ENCODE measurements at places on chromosomes 6 and 20.
A peak's percentile ranks its signal among the peaks of the same experiment; 100 is the strongest.

DNA sequence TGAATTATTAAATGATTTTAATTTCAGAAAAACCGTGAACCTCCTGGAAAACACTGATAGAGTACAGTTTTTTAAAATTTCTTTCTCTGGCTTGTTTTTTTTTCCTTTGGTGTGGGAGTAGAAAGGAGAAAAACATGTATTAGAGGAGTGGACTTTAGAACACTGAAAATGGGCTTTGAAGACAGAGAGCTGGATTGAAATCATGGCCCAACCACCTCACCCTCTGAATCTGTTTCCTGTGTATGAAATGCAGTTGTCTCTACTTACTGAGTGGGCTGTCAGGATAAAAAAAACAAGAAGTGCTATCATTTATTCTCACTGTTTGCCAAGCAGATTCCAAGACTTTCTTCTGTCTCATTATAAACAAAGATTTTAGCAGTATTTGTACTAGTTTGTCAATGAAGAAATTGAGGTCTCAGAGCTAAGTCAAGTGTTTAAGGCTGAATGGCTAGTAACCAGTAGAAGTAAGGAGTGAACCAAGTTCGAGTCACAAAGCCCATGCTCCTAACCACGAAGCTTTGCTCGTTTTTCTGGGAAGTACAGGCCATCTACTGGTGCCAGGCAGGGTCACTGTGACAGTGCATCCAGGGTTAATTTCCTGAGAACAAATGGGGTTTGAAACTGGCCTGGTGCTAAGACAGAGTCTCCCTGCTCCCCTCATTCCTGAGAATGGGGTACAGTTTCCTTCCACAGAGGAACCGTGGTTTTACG is 256.4 kb downstream of the TMEM242 start:
- DNase-seq, result no peak

GRCh38 chr20:4066551-4066950 is 51.2 kb upstream of the RNF24 start:
- DNase-seq, result no peak

DNA sequence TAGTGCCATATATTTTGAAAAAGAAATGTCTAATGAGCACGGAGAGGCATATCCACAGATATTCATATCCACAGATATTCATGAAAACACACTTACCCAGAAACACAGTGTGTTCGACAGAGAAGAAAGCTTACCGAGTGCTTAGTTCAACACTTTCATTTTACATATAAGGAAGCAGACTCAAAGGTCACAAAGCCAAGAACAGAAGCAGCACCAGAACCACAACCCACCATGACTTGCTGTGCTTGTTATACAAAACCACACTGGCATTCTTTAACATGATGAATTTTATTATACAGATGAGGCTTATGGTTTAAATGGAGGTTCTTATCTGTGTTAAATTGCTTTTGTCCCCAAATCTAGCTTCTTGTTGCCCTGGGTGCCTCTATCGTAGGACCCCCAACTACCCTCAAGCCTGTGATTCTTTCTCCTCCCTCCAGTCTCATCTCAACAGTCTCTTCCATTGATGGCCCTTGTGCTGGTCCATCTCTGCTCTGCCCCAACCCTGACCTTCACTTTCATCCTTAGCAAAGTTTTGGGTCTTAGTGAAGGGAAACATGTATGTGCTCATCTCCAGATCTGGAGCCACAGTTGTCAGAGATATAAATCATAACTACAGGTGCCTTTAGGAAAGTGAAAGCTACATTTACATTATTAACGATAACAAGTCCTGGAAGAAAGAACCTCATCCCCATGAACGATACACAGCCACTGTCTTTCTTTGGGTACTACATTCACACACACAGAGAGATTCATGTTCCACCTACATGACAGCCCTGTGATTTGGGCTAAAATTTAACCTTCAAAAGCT is 40.0 kb downstream of the SF3B5 start:
- DNase-seq, result peak; percentile 63

GRCh38 chr6:123838505-123839234 is 35.0 kb downstream of the NKAIN2 start:
- no peak for DNase-seq

DNA sequence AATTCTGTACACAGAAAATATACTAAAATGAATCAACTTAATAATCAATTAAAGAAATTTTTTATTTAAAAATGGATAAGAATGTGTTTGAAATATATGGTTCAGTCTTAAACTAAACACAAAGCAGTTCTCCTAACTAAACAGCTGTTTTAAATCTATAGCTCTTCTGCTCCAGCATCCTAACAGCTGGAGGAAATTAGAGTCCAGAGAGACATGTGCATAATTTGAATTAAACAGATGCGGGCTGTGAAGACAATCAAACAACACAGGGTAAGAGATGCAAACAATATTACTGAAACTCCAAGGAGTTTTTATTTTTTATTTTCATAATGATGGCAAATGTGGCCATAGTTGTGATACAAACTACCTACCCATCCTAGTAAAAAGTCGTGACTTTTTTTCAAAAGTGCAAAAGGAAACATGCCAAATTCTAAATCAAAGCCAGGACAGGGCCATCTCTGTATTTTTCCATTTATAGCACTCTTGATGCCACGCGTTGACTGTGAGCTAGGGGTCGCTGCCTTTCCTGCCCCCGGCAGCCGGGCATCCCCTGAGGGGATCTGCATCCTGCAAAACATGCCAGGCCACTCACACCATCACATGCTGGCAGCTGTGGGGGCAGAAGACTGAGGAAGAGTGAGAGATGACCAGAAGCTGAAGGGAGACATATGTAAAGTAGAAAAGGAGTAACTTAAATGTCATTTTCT is 310.6 kb downstream of the PRKN start:
- no peak for DNase-seq

DNA sequence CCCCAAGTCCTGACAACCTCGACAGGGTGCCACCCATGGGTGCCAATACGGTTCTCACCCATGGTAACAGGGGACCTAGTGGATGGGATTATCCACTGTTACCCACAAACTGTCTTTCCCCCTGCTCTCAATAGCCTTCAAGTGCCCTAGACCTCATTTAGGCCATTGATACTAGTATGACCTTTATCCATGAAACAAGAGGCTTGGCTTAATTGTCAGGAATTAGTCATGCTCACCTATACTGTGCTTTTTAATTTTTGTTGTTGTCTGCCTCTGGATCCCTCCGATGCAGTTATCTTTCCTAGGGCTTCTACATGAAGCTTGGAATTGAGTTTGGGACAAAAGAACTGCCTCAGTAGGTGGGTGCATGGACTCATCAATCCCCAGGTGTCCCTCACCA is 11.8 kb upstream of the IL22RA2 start:
- no peak for DNase-seq

- no peak for DNase-seq
Observed at GRCh38 chr6:8392569-8392968, 42.8 kb downstream of the SLC35B3 start.

DNA sequence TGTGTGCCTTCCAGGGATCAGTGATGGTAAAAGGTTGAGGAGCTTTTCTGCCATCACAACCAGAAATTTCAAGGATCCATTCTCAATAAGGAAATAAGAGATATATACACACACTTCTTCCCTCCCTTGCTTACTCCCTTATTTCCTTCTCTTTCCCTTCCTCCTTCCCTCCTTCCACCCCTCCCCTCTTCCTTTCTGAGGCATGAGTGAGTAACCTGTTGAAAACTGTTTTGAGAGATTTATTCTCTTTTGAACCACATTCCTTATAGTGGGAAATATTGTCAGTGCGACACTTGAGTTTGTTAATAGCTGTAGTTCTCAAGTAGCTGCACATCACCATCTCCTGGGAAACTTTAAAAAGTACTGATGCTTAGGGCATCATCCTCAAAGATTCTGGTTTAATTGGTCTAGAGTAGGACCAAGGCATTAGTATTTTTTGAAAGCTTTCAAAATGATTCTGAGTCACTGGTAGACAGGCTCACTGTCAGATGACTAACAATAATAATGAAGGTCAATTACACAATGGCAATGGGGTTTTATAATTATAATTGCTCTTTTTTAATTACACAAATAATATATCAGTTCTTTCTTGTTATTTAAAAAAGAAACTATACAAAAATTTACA is 109.9 kb downstream of the POPDC3 start:
- no peak for DNase-seq

DNA sequence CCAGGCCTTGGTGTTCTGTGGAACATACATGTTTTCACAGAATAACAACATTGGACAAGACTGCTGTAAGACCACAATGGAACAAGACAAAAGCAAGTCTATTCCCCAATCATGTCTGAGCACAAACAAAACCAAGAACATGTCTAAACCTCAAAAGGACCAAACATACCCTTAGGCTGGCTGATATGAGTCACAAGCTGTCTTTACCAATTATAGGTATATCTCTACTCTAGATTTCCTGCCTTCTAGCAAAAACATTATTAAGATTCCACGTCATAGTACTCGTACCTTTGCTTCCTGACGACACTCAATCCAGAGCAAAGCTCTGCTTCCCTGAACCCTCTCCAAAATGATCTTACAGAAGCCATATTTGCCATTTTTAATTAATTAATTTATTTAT is 15.4 kb upstream of the L3MBTL1 start:
- peak; percentile 76 for DNase-seq

DNA sequence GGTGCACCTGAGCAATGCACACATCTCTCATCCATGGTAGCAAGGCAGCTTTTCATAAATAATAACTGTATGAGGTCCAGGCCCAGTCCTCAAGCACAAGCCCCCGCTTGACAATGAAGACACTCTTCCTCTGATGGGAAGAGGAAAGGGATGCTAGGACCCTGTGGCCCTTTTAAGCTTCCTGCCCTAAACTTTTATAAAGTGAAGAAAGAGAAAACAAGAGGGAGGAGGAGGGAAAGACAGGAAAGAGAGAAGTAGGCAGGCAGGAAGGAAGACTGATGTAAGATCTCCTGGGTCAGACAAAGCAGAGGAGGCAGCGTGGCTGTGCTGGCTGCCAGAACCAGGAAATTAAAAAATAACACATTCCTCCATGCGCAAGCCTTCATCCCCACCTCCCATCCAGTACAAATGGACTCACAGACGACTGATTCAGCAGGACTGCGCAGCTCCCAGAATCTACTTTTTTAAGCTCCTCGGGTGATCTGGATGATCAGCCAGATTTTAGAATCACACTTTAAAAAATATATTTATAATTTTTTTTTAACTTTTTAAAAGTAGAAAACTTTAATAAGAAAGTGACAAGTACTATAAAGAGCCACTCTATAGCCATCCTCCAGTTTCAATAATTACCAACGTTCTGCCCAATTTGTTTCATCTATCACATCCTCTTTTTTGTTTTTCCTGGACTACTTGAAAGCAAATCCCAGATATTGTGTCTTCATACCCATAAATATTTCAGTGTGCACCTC is 16.5 kb downstream of the TNFAIP3 start:
- no peak for DNase-seq

DNA sequence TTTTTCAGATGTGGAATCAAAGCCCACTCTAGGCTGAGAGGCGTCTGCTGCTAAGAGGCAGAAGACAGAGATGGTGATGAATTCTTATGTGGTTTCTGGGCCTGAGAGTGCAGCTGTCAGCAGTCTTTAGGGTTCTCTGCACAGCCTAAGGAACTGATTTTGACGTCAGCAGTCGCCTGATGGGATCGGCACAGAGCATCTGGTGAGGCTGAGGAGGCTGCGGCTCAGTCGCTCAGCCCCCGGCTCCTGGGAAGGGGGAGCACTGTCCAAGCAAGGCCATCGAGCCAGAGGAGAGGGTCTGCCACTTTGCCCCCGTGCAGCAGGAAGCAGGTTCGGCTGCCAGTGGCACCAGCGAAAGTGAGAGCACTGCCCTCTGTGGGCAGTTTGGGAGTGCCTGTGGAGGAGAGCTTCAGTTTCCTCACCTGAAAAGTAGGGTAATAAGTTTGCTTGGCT is 92.5 kb downstream of the TCP11 start:
- peak; percentile 32 for DNase-seq

DNA sequence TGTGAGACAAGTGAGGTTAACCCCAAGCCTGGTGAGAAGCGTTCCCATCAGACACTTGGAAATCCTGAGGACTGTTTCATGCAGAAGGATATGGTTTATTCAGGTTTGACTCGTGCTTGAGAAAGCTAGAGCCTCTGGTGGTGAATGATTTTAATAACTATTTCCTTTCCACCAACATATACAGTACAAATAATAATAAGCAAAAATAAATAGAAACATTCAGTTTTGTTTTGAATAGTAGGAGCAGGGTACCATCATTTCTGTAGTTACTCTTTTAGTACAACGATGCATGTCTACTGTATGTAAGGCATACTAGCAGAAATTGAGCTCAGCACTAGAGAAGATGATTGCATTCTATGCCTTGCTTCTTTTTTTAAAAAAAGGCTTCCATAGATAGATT is 33.5 kb downstream of the PLG start:
- peak; percentile 56 for DNase-seq

DNA sequence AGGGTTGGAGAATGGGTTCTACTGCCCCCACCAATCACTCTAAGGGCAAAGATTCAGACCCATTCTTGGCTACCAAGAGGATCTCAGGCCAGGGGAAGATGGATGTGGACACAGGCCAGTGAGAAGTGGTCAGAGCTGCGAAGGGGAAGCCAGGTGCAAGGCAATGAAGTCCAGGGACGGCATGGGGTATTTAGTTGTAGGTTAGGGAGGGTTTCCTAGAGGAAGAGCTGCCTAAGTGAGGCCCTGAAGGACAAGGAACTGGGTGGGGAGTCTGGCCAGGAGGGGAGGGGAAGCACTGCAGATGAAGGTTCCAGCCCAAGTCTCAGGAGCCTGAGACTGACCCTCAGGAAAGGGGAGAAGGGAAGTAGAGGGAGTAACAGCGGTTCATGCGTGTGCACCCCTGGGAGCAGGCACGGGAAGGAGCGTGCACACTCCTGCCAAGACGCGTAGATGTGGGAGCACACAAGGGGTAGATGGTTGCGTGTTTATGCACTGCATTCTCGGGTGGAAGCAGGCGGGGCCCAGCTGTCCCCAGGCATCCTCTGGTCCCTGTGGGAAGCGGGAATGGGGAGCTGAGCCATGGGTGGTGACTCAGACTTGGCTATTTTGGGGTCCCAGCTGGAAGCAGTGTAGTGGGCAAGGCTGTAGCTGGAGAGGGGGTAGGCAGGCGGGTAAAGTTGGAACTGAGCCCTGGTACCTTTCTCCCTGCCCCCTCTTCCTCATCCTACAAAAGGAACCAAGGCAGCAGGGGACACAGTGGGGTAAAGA is 3.3 kb downstream of the ACTL10 start:
- DNase-seq, result no peak

DNA sequence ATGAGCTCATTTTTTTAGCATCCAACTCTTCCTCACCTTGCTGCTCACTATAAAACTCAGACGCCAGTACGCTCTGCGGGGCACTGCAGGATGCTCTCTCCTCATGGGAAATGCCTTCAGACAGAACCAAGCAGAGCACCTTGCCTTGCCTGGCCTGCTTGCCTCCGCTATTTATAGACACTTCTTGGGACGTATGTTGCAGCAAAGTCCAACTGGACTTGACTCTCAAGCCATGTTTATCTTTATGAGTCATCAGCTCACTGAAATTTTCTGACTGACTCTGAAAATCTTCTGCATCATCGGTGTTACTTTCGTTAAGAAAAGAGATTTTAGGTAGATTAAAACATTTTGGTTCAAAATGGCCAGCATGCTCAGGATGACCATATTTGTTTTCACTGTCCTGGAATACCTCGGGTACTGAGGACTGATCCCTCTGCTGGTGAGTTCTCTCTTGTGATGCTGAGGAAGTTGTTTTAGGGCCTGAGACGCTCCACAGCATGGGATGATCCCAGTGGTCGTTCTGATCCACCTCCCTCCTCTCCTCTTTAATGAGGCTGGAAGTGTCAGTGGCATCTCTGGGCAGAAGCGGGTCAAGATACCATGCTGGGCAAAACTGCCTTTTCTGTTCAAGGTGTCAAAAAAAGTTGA is 204.5 kb downstream of the KIF16B start:
- no peak for DNase-seq

GRCh38 chr6:100168148-100168547 is 174.1 kb upstream of the MCHR2 start:
- DNase-seq, result no peak

Data from activated CD4-positive, alpha-beta T cell treated with anti-CD3 and anti-CD28 coated beads, Interleukin-10, Interleukin-2, amounts not matched to agents 100 ng/mL and 50 ng/mL, durations not matched to agents 16 hours and 8 hours (primary cell).